ENCODE measurements at places on chromosomes 1 and 21.

DNA sequence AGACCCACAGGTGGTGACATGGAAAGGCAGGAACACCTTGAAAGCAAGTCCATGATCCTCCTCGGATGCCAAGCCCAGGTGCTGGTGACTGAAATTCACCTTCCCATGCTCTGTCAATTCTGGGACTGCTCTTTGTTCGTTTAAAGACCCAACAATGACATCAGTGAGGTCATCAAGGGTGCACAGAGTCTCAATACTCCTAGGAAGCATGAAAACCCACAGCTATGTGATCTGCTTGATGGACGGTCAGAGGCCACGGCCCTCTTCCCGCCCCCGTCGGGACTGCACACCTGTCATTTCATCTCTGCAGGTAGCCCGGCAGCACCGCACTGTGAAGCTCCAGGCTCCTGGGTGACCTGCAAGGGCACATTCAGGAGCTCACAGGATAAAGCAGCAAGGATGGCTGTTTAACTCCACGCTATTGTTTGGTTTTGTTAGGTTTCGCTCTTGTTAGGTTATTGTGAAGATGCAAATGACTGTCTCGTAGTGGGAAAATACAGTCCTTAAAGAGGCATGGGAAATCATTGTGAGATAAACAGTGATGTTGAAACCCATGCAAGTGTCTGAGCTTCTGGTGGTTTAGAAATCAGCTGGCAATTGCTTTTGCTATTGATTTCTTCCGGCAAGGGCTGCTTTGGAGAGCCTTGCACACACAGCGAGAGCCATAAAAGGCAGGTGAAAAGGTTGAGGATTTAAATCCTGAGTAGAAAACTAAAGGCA lies 124.8 kb upstream of the AJAP1 start:
- no peak for DNase-seq

GRCh38 chr1:2180297-2181245 lies 14.0 kb downstream of the FAAP20 start:
- DNase-seq = no peak

DNA sequence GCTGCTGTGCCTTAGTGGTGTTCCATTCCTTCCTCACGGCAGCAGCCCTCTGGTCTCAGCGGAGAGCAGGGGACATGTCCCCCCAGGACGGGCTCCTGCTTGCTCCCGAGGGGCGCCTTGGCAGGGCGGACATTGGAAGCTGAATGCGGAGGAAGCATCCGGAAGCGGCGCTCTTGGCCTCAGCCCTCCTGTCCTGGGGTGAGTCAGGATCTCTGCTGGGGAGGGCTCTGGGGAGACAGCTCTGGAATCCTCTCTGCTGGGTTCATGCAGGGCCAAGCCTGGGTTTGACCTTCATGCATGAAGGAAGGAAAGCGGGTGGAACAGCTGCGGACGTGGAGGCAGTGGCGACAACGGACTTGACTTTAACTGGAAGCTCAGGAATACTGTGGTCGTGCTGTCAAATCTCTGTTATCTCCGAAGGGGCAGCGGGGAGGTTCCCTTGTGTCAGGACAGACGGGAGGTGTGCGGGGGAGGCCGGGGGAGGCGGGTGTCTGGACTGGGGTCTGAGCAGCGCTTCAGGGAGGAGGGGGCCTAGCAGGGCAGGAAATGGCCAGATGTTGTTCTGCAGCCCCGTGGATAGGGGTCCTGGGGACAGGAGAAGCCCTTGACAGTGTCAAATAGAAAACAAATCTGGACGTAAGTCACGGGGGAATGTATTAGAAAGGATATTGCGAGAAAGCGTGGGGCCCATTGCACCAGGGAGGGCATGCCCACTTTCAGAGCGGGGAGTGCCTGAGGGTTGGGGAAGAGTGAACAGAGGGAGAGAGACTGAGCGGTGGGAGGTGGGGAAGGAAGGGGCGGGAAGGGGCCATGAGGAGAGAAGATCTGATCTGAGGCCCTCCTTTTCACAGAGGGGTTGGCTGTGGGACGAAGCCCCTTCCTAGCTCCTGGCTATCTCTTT lies 26.6 kb downstream of the CRYAA start:
- no peak for DNase-seq

GRCh38 chr21:21162786-21163185 lies 164.6 kb downstream of the NCAM2 start:
- no peak for DNase-seq

DNA sequence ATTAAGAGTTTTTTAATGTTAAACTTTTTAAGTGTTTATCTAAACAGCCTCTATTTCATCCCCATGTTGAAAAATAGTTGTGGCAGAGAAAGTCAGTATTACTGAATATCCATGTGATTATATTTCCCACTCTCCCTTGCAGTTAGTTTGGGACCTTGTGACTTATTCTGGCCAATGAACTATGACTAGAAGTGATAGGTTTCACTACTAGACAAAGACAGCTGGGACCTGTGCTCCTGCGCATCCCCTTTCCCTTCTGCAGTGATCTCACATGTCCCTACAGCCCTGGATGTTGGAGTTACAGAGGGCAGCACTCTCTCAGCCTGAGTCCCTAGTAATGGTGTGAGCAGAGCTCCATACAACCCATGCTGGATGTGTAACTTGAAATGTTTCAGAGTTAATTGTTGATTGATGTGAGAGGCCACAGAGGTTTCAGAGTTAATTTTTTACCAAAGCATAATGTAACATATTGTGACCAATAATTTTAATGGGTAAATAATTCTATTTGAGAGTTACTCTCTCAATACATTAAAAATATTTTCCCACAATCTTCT lies 18.7 kb upstream of the SAMD13 start:
- no peak for DNase-seq

DNA sequence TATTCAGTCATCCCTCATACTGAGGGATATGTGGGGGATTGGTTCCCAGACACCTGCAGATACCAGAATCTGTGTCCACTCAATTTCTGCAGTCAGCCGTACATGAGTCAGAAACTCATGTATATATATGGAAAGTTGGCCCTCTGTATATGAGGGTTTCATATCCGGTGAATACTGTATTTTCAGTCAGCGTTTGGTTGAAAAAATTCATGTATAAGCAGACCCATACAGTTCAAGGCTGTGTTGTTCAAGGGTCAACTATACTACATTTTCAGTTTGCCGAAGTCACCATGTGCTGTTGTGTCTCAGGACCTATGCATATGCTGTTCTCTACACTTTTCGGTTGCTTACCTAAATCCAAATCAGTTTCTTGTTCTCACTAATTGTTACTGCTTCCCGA lies 10.5 kb downstream of the AXDND1 start:
- no peak for DNase-seq

DNA sequence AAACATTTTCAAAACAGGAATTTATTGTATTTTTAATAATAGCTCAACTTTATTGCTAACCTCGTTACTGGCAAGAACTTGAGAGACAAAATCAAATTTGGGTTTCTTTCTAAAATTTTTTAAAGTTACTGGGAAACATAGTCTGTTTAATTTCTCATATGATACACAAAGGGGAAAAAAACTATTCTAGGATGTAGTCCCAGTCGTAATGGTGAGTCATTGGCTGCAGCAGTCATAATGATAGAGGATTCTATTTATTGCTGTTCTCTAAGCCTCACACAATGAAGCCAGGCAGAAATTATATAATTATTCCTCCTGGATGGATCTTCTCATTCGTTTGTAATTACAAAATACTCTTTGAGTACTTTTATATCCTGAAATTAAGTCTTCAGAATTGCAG lies 326.5 kb upstream of the SGIP1 start:
- DNase-seq = no peak

- peak; percentile 1 for DNase-seq
Measured at GRCh38 chr1:170562646-170563338, 30.8 kb downstream of the GORAB start.

- DNase-seq = no peak
Measured at GRCh38 chr1:220925707-220926106, 46.5 kb downstream of the HLX start.

- DNase-seq = no peak
Measured at GRCh38 chr21:16258844-16259611, 529.2 kb downstream of the USP25 start.

DNA sequence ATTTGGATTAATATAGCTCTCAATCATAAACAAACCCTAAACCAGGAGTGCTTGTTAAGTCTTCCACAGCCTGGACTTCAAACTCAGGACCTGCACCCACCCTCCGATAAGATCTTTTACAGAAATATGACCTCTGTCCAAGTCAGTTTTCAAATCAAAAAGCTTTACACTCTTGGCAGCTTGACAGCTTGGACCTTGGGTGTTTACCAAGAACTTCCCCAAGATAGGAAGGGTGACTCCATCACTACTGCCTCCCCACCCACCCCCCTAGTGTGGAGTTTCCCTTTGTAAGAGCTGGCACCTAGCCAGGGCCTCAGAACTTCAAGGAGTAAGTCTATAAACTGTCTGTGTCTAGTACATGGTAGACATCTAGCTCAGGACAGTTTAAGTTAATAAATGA lies 9.6 kb downstream of the BCAR3 start:
- no peak for DNase-seq

GRCh38 chr1:55636696-55637095 lies 421.5 kb upstream of the USP24 start:
- DNase-seq = no peak

DNA sequence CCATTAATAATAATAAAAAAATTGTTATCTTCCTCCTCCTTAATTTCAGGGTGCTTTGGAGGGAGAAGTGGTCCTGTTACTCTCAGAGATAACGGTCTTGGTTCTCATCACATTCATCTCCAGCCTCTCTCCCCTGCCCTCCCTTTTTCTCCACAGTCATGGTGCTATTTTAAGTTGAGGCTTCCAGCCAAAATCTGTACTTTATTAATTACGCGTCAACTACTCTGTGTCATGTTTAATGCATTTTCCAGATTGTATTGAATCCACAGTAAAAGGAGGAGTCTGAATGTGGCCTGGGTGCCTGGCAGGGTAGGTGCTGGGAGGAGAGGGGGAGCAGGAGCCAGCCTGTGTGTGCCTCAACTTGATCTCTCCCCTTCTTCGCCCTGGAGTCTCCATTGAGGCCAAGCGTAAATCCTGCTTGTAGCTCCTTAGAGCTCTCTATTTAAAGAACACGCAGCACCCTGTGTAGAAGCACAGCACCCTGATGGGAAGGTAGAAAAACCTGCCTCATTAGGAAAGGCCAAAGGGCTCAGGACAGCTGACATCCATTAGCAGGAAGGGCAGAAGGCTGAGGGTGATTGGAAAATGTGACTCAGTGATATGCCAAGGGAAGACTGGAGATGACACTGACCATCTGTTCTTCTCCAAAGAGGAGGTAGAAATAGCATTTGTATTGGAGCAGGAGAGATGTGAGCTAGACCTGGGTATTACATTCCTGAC lies 82.4 kb downstream of the PLXNA2 start:
- no peak for DNase-seq

GRCh38 chr1:225426395-225427234 lies 1.2 kb downstream of the LBR start:
- DNase-seq = no peak

GRCh38 chr1:73953186-73953585 lies 244.8 kb downstream of the LRRIQ3 start:
- no peak for DNase-seq

GRCh38 chr1:54940042-54940441 lies 40.4 kb upstream of the TMEM61 start:
- DNase-seq = no peak

GRCh38 chr1:38991638-38992411 lies 749 bp downstream of the AKIRIN1 start:
- no peak for DNase-seq

GRCh38 chr1:18978706-18979105 lies 22.2 kb upstream of the IFFO2 start:
- DNase-seq = no peak

DNA sequence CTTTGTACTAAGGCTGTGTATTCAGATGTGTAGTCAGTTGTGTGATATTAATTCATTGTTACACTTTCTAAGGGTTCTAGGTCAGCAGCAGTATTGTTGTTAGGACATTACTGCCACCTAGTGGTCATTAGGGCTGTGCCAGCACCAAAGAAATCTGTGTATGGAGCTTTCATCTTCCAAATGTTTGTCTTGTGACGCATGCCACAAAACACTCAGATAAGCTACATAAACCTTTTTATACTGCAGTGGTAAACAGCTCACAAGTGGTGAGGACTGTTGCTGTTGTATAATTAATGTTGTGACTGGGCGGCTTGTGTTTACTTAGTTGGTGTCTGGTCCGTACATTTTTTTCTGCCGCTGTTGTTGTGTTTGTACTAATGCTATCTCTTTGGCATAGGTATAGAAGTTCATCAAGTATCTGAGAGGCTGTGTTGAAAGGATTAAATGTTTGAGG lies 51.7 kb downstream of the S1PR1 start:
- peak; percentile 54 for DNase-seq

DNA sequence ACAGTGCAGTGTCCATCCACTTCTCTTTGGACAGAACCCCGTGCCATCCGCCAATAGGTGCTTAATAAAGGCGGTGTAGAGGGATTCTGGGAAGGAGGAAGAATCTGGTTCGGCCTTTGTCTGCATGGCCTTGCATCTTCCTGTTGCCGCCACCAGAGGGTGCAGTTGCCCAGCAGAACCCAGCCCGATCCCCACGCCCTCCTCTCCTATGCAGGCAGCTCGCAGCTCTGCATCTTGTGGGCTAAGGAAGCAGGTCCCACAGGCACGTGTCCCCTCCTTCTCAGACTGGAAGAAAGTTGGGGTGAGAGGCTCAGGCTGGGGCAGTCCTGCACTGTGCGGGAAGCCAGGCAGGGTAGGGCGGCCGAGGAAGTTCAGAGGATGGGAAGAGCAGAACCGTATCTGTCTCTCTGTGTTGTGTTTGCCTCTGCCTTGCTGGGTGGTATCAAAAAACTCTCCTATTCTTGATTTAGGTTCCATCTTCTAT lies 20.8 kb downstream of the NAV1 start:
- DNase-seq = peak; percentile 57

DNA sequence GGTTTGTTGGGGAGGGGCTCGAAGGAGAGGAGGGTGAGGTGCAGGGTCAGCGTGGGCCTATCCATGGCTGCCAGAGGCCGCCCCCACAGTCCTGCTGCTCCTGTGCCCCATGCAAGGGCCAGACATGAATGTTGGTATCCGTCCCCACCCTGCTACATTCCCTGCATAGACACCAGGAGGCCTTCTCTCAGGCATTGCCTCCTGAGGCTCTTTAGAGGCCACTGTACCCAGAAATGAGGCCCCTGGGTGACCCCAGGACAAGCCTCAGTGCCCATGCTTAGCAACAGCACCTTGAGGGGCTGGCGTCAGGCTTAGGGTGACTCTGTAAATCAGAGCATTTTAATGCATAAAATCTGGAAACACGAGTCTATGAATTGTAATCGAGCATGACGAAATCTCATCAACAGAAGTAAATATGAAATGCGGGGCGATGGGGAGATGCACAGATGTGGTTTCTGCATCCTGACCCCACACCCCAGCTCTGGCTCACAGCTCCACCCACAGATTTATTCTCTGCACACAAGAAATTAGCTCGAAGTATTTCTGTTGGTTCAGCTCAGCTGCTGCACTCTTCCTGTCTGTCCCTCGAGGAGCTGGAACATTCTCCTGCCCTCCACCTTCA lies 124.0 kb upstream of the CSF3R start:
- DNase-seq = no peak

DNA sequence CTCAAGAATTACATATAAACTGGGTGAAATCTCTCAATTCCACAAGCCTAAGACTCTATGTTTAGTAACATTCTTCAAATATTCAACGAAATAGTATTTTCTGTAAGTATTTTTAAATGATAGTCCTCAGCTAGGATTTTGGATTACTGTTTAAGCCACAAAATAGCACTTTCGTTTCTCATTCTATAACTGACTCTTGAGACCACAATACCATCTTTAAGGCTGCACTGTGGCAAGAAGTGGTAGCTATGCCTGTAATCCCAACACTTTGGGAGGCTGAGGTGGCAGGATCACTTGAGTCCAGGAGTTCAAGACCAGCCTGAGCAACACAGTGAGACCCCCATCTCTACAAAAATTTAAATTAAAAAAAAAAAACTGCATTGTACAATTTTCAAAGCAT lies 126.7 kb downstream of the CDC42BPA start:
- DNase-seq = no peak

- DNase-seq = no peak
Measured at GRCh38 chr1:18332576-18332975, 148.2 kb upstream of the KLHDC7A start.
